ENCODE measurements at places on chromosomes 3 and 15.

- no peak for DNase-seq
These were observed 36.5 kb downstream of the FAM98B start for GRCh38 chr15:38490242-38490922.

- DNase-seq = no peak
These were observed 5.5 kb upstream of the SACM1L start for GRCh38 chr3:45683417-45684326.

DNA sequence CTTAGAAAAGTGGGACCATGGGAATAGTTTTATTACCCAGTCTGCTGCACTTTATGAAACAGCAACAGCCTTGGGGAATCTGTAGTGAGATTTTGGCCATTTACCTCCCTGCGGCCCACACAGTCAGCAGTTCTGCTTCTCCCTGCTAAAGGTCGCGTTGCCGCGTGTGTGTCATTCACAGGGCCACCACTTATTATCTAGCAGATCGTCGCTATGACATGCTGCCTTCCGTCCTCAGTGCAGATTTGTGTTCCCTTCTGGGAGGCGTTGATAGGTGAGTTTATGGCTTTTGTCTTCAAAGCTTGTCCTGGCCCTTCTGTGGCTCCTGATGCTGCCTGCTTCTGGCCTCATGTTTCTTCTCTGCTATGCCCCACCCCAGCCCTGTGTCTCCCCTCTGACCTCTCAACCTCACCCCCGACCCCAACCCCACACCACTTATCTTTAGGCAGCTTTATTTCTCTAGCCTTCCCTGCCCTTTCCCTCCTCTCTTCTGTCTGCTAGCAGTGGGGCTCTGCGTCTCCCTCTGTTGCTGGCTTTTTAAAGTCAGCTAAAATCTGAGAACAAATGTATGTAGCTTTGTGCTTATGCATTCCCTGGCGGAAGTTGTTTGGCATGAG, 30.1 kb downstream of the DIS3L start:
- no peak for DNase-seq

DNA sequence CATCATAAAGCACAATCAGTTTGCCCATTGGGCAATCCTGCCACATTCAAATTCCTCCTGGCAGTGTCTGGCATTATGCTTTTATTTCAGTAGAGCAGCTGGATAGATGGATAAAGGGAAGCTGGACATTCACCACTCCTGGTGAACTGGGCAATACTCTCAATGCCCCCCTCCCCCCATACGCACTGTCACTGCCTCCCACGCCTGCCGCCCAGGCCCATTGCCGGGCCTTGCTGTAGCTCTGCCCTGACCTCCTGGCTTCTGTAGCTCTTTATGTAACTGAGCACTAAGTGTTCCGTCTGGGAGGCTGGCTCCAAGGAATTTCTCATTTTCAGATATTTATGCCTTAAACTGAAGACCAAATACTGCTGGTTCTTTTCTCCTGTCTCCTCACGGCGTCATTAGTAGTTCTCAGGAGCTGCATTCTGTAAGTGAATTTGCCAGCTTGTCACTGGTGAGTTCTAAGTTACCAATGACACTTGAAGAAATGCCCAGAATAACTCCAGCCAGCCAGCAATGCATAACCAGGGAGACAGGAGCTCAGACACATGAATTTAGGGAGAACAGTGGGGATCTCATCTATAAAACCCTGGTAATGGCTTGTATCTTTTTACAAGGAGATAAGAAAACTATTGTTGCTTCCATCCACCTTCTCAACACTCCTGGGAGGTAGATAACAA, 25.5 kb upstream of the RASGRF1 start:
- DNase-seq = no peak

DNA sequence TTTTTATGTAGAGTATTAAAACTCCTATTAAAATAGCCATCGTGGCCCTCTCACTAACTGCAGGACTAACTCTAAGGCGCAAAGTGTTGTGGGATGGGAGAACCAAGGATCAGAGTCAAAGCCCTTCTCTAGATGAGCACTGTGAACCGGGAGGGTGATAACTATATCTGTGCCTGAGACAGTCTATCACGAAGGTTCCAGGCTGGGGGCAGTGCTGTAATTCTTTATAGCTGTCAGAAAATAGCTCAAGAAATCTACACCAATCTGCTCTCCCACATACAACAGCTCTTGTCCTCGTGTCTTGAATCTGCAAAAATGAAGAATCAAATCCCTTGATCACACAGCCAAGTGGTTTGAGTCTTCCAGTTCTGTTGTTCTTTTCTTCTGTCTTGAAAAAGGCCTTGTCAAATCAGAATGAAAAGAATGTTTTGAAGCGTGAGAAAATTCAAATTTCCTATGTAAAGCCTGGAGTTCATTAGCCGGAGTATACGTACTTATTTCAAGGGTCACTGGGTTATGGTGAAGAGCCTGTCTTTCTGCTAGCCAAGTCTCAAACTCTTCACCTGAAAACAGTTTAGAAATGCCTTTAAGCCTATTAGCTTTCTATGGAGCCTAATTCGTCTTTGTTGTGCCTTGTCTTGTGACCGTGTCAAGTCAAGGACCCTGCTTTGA, 185.3 kb upstream of the NECTIN3 start:
- no peak for DNase-seq

GRCh38 chr15:31163769-31164572, 62.4 kb upstream of the TRPM1 start:
- DNase-seq = no peak

DNA sequence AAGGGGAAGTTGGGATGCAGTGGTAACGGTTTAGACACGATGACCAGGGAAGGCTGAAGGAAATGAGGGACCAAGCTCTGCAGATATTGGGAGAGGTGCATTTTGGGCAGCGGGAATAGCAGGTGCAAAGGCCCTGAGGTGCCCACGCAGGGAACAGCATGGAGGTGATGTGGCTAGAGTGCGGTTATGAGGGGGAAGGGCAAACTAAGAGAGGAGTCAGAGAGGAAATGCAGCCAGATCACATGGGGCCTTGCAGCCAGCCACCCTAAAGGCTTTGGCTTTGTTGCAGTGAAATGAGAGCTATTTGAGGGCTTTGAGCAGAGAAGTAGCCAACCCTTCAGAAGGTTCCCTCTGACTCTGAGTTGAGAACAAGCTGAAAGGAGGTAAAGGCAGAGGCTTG, 2.6 kb downstream of the SPATA12 start:
- DNase-seq = no peak

GRCh38 chr15:89707577-89707976, 17.0 kb downstream of the WDR93 start:
- no peak for DNase-seq

DNA sequence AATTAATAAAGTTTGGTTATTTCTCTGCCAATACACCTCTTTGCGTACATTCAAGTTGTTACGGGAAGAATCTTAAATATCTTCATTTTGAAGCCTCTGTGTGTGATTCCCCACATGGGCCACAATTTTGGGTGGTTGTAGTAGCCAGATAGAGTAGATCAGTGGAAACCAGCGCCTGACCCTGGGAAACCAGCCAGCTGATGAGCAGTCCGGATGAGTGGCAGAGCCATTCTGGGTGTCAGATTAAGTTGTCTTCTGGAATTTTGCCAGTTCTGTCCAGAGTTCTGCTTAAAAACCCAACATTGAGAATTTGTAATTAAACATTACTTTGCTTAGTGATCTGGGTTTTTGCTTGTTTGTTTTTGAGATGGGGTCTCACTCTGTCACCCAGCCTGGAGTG, 49.7 kb downstream of the MRPS25 start:
- DNase-seq = no peak

DNA sequence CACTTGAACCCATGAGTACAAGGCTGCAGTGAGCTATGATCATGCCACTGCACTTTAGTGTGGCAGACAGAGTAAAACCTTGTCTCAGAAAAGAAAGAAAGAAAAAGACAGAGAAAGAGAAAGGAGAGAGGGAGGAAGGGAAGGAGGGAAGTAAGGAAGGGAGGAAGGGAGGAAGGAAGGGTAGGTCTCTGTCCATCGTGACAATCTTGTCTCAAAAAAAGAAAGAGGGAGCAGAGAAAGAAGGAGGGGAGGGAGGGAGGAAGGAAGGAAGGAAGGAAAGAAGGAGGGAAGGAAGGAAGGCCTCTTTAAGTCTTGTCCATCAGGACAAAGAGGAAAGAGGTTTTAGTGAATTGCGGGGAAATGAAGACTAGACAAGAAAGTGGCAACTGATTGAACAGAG, 122.2 kb downstream of the ETFA start:
- no peak for DNase-seq

DNA sequence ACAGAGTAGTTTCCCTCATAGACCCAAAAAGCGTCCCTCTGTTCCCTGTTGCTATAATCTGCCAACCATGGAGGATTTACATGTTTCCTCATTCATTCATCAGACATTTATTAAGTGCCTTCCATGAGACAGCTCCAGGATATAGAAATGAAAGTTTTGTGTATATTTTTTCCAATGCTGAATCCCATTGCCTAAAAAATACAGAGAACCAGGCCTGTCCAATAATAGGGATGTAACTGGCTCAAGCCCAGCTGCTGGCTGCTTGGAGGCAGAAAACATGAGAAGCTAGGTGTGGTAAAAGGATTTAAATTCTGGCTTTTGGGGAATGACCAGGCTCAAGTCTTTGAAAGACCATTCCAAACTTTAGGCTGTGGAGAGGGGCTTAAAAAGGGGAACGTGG, 41.5 kb downstream of the RARB start:
- no peak for DNase-seq

DNA sequence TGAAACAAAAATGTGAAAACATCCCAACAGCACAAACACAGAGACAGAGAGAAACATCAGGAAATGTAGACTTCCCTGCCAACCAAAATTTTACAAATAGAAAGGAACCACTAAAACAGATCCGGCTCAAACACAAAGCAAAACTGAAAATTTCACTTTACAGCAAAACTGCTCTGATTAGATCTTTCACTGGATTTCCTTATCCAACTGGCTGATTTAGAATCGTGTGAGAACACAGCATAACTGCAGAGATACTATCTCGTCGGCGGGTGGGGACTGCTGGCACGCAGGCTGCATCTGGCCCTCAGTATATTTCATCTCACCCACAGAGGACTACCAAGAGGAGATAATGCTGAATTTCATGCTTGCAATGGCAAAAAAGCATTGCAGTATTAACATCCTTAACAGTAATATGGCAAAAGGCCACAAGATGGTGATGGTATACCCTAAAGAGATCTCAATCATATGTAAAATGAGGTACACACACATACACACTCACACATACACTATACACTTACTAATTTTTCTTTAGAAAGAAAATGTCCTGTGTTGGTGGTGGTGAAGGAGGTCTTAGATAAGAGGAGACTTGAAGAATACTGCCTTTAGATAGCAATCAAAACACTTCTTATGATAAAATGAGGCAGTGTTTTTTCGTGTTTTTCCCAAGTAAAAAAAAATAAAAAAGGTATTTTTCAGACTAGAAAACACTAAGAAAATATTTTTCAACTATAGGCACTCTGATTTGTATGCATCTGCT, 10.6 kb upstream of the LEO1 start:
- DNase-seq = peak; percentile 56

DNA sequence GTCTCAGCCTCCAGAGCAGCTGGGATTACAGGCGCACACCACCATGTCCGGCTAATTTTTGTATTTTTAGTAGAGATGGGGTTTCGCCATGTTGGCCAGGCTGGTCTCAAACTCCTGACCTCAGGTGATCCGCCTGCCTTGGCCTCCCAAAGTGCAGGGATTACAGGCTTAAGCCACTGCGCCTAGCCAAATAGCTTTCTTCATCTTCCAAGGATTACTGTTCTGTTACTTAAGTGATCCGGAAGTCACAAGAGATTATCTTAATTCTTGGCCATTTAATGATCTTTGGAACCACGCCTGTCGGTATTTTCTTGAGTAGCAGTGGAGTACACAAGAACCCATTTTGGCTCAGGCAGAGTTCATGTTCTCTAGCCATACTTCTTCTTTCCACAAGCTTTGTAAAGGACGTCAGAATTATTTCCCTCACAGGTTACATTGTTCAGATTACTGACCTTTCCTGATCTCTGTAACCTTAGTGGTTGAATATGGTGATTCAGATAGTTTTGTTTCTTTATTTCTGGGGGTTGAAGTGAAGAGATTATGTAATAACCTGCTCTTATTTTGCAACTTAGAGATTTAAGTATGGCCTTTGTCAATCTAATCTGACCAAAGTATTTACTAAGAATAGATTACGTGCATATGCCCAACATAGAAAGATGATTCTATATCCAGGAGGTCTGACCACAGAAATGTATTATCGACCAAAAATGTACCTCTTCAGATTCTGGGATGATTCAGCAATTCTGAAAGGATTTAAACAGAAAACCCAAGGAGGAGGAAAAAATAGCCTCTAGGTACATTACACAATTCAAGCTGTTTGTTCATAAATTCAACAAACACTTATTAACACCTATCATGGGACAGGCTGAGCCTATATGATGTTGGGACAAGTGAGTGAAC, 132.2 kb downstream of the GREM1 start:
- no peak for DNase-seq

- no peak for DNase-seq
These were observed 360.1 kb downstream of the SHQ1 start for GRCh38 chr3:72487946-72488737.

DNA sequence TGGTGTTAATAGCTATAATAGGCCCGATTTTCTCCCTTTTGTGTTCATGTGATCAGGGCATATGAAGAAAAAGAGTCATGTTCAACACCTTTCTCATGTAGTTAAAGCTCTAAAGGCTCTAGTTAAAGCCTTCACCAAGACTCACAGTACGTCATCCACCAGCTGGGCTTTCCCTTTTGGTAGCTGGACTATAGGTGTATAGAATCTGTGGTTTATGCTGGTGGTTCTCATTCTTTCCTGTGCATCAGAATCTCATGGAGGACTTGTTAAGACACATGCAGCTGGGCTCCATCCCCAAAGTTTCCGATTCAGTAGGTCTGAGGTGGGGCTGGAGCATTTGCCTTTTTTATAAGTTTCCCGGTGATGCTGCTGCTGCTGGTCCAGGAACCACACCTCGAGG, 31.0 kb downstream of the CFAP91 start:
- no peak for DNase-seq

DNA sequence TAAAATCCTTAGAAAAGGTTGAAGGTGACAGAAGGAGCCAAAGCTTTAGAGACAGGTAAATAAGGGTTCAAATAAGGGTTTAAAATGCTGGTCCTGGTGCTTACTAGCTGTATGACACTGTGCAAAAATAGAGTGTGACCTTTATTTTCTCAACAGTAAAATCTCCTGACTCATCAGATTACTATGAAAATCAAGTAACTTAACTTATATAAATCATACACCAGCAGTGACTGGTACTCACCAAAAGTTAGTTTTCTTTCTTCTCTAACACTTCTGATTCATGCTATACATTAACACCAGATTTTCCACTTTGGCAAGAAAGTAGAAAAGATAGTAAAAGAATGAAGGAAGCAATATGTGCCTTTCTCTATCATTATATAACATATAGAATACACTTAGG, 205.9 kb upstream of the GBE1 start:
- DNase-seq = no peak

GRCh38 chr3:69435274-69436265, 49.7 kb upstream of the FRMD4B start:
- DNase-seq = no peak

DNA sequence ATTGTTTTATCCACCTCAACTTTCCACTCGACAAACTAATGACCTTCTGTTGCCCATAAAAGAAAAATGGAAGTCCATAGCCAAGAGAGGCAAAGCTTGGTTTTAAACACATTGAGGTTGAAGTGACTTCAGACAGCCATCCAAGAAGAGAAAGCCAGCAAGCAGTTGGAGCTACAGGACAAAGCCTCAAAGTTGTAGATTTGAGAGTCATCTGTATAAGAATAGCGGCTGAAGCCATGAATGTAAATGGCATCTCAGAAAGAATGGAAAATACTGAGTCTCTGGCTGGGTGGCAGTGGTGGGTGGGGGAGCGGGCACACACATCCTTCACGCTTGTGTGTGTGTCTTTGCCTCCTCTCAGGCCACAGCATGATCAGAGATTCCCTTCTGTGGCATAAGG, 124.1 kb upstream of the CHRM5 start:
- DNase-seq = no peak

Measured in stimulated activated CD8-positive, alpha-beta memory T cell treated with anti-CD3 and anti-CD28 coated beads, Interleukin-7, amount 100 ng/mL, for 48 hours (primary cell).